ENCODE measurements at places on chromosomes 5 and 9.

DNA sequence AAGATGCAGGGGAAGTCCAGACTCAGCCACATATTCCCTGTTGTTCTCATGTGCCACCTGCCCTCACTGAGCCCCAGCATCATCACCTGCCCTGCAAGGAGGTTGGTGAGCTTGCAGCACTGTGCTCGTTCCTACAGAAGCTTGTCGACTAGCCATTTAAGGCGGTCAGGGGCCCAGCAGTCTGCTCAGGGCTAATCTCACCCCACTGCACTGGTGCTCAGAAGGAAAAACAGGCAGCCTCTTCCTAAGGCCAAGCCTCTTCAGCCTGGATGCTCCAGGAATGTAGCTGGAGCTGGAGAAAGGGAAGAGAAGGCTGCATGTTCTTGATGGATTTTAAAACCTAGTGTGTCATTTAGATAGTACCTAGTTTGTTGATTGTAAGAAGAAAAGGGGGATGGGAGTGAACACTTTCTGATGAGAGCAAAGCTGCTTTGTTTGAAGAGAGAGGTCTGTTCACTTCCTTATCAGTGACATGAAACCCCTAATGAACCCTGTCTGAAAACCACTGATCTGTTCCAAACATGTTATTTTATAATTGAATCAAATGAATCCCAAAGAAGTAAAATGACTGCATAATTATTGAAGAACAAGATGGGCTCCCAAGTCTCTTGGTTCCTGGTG, 10.6 kb upstream of the ASPN start:
- no peak for DNase-seq

- DNase-seq: peak; percentile 4
Measured at GRCh38 chr9:77063645-77064285, 44.3 kb downstream of the FOXB2 start.

DNA sequence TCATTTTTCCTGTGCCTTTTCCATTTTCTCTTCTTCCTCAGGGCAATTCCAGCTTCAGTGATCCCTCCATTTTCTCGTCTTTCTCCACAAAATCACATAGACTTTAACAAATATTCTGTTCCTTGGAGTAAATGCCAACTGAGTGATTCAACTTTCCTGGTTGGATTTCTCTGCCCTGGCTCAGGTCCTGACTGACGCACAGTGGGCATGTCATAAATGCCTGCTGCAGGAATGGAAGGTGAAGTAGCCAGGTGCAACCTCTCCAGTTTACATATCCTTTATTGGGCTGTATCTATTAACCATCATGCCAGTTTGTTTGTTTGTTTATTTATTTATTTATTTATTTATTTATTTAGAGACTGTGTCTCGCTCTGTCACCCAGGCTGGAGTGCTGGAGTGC, 95.1 kb downstream of the MEF2C start:
- DNase-seq: no peak

- DNase-seq: no peak
Measured at GRCh38 chr9:11902610-11903009, 790.6 kb upstream of the TYRP1 start.

DNA sequence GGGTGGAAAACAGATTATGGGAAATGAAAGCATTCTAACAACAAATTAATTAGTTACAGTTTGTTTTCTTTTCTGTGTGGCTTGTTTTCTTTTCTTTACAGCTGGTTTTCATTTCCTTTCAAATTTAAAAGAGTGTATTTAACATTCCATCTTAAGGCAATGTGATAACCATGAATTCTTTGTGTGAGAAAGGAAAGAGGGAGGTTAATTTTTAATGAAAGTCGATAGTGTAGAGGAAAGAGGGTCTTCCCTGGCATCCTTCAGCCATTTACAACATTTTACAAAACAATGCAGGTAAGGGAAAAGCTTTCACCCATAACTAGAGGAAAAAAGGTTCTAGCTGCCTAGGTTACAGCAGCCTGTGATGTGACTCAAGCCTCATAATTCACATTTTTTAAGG, 43.9 kb upstream of the IL33 start:
- no peak for DNase-seq
